ENCODE measurements at places on chromosomes 16 and 17. TPM values are rescaled to one million over a fixed set of nuclear protein-coding genes. Genes with fewer than 3 reads are reported as not detected.

Gene GGA3
- total RNA-seq = 24.5 TPM

Gene FAM83G
- total RNA-seq = 23.3 TPM

Gene TP53TG3C
- total RNA-seq = not detected

Gene KRTAP1-1
- total RNA-seq = not detected

GRCh38 chr16:88367560-88367959, 15.2 kb upstream of the ZNF469 start:
- DNase-seq = no peak

- no peak for DNase-seq
Measured at GRCh38 chr16:17403156-17403809, 67.5 kb downstream of the XYLT1 start.

DNA sequence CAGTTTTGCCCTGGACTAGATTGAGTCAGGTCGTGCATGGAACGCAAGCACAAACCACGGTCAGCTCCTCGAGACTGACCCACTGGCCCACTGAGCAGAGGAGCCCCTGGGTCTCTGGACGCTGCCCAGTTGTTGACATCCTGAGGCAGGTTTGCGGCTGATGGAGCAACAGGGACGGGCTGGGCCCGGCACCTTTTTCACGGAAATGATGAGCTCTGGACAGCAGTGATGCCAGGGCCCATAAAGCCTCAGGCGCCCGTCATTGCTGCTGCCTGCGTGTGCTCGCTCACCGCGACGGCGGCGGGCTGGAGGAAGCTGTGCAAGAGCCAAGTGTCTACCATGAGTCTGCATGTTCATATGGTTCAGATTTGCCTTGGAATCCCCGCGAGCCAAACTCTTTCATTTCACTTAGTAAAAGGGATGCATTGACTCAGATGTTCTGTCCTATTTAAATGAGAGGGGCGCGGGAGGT, 30.8 kb upstream of the CRISPLD2 start:
- no peak for DNase-seq

- no peak for DNase-seq
Measured at GRCh38 chr16:50802000-50802399, 60.1 kb downstream of the CYLD start.

- no peak for DNase-seq
Measured at GRCh38 chr17:32849879-32850278, 27.0 kb downstream of the MYO1D start.

- DNase-seq = peak; percentile 64
Measured at GRCh38 chr16:57446531-57447185, 527 bp downstream of the CIAPIN1 start.

DNA sequence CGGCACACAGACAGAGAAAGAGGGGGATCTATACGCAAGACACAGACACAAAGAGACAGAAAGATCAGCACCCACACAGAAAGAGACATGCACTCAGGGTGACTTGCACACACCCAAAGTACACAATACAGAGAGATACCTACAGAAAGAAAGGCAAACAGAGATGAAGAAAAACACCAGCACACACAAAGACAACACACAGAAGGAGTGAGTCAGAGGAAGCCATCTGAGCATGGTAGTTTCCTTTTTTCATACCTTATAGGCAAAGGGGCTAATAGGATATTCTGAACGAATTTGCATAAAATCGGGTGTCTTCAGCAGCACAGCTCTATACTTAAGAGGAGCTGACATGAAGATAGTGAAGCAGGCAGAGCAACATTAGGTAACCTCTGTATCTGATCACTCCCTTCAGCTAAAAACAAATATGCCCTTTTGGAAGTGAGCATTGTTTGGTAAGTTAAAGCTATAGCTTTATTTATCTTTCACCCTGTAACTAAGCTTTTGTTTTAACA, 198.6 kb downstream of the AATF start:
- DNase-seq = no peak

DNA sequence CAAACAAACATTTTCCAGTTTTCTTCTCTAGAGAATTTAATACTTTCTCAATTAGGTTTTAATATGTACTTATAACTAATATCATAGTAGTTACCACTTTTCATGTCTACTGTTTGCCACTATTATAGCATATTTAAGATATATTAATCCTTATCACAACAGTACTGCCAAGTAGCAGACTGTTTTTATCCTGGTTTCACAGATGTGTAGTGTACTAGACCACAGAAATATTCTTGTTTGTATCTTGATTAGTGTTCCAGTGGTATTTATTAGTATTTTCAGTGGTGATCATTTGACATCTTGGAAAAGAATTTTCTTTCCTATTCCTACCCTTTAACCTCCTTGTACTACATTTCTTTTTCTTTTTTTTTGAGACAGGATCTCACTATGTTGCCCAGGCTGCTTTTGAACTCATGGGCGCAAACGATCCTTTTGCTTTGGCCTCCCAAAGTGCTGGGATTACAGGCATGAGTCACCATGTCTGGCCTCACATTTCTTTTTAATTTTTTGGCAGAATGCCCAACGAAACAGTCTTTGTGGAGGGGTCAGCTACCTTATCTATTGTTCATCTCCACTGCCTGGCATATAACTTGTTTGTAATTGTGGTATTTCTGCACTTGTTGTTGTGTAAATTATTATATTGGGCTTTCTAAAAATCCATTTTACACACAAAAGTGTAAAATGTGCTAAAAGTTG, 27.2 kb downstream of the MAP2K4 start:
- no peak for DNase-seq

DNA sequence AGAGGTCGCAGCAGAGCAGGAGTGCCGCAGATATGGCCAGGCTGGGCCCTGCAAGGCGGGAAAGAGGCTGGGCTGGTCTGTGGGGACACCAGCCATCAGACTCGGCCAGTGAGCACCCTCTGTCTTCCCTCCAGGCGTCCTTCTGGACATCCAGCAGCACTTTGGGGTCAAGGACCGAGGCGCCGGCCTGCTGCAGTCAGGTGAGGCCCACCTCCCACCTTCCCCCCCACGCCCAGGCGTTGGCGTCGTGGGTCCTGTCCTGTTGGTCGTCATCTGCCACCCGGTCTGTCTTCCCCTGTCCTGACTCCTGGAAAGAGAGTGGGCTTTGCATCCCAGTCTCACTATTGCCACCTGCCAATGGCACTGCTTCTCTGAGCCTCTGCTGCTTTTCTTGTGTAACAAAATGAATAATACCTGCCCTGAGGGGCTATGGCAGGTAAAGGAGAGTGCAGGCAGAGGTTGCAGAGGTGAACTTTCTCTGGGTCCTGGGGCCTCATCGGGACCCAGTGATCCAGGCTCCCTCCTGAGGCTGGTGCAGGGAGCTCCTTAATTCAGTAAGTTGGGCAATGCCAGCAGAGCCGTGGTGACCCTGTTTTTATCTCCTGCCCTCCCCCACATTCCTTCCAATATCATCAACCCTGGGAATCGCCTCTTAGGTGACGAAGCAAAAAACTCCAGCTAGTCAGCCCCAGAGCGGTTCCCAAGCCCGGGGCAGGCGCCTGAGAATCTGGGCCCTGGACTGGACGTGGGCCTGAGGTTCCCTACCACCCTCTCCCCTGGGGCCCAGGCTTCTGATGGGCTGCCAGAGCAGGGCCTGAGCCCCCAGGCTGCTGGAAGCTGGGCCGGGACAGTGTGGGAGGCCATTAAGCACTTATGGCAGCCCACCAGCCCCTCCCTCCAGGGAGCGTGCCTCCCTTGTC, 14.7 kb downstream of the SPNS2 start:
- DNase-seq = no peak

GRCh38 chr16:29992344-29992967, 3.0 kb downstream of the HIRIP3 start:
- no peak for DNase-seq

DNA sequence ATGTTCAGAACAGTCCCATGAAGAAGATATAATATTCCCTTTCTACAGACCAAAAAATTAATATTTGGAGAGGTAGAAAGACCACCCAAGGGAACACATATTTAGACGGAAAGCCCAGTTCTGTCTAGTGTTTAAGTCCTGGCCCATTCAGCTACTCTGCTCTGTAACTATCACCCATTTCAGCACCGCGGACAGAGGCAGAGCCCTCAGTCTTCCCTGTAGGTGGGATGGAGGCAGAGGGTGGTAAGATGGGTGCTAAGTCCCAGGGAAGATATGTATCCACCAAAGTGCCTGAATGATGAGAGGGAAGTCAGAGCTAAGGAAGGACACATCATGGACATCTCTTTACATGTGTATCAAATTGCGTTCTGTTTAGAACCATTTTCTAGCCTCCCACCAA, 27.8 kb upstream of the C16orf78 start:
- no peak for DNase-seq

GRCh38 chr17:17398188-17398942, 78.4 kb upstream of the MED9 start:
- DNase-seq = peak; percentile 61

DNA sequence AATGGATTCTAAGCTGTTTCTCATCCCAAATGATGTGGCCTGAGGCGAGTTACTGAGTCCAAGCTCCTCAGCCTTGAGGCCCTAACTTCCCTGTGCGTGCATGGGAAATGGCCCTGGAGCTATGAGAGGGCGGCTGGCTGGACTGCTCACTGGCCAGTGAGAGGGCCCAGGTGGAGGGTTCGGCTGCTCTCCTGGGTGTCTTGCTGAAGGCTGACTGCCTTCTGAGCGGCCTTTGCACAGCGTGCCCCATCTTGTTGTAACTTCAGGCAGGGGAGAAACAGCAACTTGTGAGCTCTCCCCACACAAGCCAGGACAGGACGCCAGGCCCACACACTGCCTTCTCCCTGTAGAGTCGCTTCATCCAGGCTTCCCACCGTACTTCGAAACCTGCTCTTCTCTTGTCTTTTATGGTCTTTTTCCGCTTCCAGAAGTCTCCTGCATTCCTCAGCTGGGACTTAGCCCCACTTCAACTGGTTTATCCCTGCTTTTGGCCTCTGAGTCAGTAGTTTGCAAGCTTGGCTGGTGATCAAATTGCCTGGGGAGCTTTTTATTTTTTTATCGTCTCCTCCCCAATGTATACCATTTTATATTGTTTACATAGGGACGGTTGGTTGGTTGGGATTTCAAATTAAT, 13.3 kb downstream of the CDH3 start:
- no peak for DNase-seq

- DNase-seq = no peak
Measured at GRCh38 chr17:40915721-40916256, 21.7 kb downstream of the KRT23 start.

DNA sequence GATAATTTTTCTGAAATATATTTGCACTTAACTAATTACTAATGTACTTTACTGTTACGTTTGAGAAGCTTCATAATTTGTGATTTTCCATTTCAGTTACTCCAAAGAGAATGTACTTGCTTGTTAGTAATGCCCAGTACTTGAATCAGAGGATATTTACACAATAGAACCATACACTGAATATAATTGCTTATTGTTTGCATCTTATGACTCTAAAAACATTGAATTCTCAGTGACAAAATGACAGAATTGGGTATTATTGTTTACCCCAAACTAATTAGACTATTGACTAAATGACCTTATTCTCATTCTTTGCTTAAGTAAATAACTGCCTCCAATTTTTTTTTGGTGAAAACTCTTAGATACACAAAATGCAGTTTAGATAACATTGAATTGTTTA, 8.9 kb downstream of the CCP110 start:
- DNase-seq = no peak

GRCh38 chr17:65279456-65279855, 142.3 kb downstream of the RGS9 start:
- no peak for DNase-seq

GRCh38 chr16:1674751-1675664, 3.1 kb upstream of the JPT2 start:
- DNase-seq = no peak

DNA sequence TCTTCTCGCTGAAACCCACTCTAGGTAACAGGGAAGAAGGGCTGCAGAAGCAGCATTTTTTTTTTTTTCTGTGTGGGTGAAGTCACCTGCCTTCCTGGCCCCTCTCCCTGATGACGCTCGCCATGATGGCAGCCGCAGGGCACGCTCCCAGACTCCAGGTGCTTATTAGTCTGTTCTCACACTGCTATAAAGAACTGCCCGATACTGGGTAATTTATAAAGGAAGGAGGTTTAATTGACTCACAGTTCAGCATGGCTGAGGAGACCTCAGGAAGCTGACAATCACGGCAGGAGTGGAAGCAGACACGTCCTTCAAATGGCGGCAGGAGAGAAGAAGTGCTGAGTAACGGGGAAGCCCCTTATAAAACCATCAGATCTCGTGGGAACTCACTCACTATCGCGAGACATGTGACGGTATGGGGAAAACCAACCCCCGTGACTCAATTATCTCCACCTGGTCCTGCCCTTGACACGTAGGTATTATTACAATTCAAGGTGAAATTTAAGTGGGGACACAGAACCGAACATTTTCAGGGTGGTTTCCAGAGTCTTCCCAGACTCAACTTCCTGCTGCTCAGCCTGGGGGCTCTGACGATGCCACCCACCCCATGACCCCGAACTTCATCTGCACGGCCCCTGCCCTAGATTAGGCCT, 34.9 kb upstream of the NLRP1 start:
- DNase-seq = no peak

- DNase-seq = no peak
Measured at GRCh38 chr17:71203953-71204352, 916.9 kb upstream of the SOX9 start.

DNA sequence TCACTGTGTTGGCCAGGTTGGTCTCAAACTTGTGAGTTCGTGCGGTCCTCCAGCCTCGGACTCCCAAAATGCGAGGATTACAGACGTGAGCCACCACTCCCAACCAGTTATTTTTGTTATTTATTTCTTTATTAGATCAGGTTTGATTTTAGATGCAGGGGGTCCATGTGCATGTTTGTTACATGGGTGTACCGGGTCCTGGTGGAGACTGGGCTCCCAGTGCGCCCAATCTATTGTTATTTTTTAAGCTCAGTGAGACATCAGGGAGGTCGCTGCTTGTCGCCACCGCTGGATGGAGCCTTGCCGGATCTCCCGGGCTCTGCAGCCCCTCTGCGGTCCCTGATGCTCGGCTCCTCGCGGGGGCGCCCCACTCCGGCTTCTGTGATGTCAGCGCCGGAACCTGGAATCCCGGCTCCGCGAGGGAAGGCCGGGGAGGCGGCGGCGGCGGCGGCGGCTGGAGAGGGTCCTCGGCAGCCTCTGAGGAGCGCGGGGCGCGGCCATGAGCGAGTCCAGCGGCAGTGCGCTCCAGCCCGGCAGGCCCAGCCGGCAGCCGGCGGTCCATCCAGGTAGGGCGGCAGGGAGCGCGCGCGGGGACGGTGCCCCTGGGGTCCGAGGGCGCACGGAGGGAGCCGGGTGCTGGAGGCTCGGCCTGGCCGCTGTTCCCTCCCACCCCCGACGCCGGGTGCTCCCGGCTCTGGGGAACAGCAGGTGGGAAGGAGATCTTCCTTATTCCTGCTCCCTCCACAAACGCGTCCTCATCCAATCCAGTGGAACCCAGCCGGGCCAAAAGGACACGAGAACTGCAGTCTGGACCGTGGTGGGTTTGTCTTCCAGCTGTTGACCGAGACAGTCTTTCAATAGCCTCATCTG, at the start of gene TMC7:
Gene TMC7, plus strand, starts transcription at position 370 of the 870 bp plus-strand sequence. Its CDS starts 130 bp downstream, at position 500.
- DNase-seq = peak; percentile 84

DNA sequence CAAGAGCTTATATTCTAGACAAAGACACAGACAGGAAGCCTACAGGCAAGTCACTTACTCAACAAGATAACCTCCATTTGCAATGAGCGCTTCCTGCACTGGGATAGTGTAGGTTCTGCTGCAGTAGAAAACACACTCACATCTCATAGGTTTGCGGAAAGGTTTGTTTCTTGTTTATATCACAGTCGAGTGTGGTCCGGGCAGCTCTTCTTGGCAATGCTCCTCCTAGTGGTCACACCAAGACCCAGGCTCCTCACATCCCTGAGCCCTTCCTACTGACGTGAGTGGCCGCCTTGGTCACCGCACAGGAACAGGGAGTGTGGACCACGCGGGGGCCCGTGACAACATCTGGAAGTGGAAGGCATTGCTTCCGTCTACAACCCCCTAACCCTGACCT, 48.0 kb upstream of the RBFOX3 start:
- DNase-seq = no peak

Measured in left cardiac atrium (tissue), 4 donors.